ENCODE measurements at places on chromosomes 1 and 21.

- DNase-seq, result no peak
These were observed 178.3 kb downstream of the CACNA1E start for GRCh38 chr1:181661569-181661968.

GRCh38 chr1:245160741-245161400 is 6.1 kb downstream of the KIF26B start:
- no peak for DNase-seq

GRCh38 chr1:58964880-58965279 is 181.0 kb upstream of the JUN start:
- DNase-seq, result no peak

DNA sequence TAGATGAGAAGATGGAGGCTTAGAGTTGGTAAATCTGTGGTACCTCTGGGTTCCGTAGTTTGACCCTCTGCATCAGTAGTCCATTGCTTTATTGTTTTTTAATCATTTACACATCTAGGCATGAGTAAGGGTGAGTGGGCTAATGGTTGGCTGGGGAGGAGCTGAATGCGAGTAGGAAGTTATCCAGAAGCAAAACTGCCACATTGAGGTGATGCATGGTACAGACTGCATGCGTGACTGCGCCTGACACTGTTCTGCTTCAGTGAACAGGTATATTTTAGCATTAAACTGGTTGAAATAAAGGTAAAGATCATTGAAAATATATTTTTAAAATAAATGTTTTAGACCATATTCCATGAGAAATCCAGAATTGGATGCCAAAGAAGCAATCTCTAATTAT is 4.4 kb downstream of the DNAJC16 start:
- no peak for DNase-seq

DNA sequence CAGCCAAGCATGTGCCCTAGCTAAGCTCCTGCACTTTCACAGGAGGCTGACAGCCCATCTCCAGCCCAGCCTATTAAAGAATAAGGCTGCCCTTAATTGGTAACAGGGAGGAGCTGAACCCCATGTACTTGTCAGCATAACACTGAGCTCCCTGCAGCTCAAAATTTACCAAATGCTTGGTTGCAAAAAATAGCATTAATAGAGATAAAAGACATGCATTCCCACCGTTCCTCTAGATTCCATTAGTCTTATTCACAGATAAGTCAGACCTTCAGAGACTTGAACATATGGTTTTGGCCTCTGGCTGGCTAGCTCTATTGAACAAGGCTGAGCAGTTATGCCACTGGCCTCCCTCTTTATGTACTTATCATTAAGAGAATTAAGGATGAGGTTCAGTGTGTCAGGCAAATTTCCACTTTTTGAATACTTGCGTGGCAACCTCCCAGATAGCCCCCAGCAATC is 29.2 kb downstream of the OLFML3 start:
- no peak for DNase-seq

DNA sequence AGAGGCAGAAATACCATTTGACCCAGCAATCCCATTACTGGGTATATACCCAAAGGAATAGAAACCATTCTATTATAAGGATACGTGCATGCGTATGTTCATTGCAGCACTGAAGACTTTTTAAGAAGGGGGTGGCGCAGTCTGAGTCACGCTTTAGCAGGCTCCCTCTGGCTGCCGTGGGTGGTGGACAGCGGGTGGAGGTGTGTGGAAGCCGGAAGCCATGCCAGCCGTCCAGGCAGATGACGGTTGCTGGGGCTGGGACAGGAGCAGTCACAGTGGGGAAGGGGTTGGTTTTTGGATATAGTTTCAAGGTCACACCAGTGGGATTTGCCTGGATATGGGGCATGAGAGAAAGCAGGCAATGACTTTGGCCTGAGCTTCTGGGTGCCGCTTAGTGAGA is 270.5 kb downstream of the GRIK3 start:
- no peak for DNase-seq

DNA sequence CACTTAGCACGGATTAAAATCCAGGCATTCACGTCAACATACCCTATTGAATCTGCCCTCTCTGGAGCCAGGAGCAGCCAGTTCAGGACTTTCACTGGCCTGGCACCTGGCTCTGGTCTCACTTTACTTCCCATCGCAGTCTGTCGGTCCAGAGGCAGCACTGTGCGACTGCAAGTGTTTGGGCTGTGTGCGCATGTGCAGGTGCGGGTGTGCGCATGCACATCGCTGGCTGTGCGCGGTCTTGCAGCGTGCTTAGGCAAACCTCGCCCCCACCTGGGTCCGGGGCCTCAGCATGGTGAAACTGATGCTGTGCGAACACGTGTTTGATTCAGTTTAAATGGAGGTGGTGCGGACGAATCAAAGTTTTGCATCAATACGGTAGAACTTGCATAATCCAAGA is 38.0 kb downstream of the ATF3 start:
- no peak for DNase-seq

GRCh38 chr1:165633614-165634013 is 2.6 kb downstream of the MGST3 start:
- DNase-seq, result no peak

DNA sequence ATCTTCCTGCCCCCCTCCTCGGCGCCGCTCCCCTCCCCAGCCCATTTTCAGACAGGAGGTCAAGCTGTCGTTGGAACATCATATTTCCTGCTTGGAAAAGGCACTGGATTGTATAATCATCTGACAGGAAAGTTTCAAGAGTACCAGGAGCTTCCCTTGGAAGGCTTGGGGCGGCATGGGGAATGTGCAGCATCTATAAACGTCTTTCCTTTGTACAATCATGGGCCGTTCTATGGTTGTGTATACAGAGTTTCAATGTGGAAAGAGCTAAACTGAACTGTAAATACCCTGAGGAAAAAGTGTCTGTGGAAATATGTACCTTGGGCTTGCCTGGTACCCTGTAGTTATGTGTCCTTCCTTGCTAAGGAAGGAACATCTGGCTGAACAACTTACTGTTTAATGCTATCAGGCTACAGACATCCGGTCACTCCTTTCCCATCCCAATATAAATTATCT is 368.1 kb upstream of the ADGRL2 start:
- DNase-seq, result no peak

DNA sequence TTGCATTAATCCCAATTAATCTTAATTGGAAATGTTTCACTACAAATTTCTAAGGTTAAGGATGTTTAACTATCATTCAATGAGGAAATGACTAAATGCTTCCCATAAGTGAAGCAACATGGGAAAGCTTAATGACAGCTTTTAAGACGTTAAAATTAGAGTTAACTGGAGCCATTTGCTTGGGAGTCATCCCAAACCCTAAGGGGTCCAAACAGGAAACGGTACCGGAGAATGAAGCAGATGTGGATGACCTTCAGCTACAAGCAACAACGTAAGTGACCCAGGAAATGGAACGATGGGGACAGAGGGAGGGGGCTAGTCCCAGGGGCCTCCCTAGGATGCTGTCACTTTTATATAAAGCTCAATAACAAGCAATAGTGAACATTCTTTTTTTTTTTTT is 62.2 kb downstream of the CAPZB start:
- DNase-seq, result no peak

DNA sequence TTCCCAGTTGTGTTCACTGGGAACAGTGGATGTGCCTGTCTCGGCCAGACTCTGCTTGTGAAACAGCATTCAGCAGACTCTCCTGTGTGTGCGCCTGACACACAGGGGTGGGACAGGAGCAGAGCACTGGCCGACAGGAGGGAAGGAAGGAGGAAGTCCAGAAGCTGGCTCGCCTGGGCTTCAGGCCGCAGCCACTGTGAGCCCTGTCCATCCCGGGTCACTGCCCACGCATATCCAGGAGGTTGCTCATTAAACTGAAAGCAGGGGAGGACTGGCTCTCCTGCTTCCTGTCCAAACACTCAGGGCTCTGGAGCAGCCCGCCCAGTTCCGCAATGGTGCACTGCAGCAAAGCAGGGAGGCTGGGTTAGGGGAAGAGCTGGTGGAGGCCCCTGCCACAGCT is 218.7 kb upstream of the VAMP3 start:
- DNase-seq, result no peak

- no peak for DNase-seq
These were observed 19.5 kb upstream of the IGSF21 start for GRCh38 chr1:18088077-18088594.

DNA sequence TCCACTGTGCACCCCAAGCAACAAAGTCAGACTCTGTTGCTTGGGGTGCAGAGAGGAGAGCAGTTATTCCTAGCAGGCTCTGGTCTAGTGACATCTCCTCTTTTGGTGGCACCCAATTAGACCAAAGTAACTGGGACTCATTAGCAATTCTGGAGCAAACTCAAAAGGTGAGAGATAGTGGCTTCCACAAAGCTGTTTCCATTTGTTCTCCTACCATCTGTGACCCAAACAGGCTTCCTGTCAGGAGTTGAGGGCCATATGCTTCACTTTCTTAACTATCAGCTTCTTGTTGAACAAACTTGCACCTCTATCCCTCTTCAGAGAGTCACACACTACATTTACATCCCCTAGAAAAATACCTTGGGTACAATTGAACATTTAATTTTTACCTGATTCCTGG is 1.5 kb upstream of the ATXN7L2 start:
- no peak for DNase-seq

- no peak for DNase-seq
These were observed 390.7 kb upstream of the ZP4 start for GRCh38 chr1:238281418-238281817.

GRCh38 chr1:24803987-24804530 is 58.8 kb downstream of the CLIC4 start:
- DNase-seq, result no peak

DNA sequence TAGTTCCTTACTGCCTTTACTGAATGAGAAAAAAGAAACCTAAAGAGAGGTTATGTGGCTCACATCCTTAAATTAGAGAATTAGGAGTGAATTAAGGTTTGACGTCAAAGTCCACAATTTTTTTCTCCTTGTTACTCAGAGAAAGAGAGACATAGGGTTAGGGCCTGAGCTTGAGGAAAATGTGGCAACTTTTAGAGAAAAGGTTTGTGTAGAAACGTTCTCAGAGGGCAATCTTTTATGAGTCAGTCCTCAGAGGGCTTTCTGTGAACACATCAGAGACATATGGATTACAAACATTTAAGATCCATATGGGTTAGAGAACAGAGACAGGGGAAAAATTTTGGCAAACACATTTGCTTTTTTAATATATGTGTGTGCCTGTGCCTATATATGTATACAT is 242.8 kb downstream of the TGFB2 start:
- no peak for DNase-seq

DNA sequence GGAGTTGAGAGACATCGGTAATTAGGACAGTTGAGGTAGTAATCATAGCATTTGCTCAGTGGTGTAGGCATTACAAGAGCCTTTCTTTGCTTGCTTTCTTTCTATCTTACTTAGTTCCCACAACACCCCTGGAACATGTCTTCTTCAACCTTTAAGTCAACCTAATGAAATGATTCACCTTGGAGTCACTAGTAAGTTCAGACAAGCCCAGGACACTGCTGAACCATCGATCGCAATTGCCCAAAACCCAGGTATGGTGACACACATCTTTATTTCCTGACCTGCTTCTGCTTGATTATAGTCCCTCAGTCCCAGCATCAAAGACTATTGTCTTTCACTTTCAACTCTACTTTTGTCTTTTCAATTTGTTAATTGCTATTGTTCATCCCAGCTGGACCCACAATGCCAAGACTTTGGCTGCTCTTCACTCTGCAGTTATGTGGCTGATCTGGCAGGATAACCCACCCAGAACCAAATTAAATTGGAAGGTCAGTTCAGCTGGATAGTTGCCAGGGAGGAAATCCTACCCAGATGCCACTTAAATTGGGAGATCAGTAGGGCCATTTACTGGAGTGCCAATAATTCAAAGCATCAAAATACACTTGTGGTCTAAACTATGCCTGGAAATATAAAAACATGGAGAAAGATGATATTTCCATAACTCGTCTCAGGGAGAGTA is 272.9 kb downstream of the RWDD3 start:
- no peak for DNase-seq

DNA sequence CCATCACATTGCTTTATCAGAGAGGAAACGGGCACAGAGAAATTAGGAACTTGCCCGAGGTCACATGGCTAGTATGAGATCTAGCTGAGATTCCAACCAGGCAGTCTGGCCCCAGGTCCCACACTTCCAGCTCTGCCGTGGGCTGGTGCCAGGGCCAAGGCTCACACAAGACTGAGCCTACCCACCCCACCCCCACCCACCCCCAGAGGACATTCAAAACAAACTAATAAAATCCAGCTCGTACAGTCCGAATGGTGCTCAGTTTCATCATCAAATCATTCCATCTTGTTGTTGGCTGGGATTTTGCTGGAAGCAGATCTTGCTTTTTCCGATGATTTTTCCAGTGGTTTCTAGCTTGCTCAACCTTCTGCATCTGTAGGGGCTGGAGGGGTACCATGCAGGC is 27.9 kb downstream of the MATN1 start:
- DNase-seq, result no peak

DNA sequence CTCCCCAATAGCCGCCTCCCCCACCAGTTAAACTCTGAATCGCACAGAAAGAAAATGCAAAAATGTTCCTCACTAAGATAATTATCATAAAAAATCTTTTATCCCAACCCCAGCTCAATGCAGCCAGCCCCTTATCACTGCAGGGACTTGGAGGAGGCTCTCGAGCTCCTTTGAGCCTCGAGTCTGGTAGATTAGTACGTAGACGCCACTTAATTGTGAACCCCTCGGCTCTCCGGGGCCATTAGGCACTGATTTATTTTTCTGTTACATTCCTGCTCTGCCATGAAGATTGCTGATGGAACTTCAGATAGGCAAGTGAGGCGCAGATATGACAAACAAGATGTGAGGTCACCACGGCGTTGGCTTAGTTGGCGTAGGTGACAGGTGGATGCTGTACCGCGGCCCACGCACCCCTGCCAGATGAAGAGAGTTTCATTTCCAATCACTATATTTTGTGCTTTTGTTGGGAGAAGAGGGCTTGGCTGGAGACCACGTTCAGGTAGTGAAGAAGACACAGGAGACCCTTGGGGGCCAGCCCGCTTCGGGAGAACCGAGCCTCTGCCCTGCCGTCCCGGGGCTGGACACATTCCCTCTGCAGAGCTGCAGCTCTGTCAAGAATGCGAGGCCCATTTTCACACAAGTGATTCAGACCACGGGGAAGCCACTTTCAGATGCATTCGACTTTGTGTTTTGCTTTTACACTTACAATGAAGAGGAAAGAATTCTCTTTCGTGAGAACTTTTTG is 55.9 kb upstream of the ARHGEF16 start:
- no peak for DNase-seq

DNA sequence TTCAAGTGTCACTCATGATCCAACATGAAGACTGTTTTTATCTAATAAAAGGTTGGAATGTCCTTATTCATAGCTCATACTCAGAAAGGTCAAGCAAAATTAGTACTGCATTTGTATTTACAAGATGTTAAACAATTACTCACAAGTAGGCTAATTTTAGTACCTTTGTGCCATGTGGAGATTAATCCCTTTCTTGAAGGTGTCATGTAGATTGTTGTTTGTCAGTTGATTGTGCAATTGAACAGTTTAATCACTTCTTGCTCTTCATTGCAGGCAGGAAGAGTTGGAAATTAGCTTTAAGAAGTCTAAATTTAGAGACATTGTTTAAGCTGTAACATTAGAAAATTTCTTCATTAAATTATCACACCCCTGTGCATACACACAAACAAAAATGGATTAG is 847.1 kb downstream of the KCNT2 start:
- no peak for DNase-seq

Data from DMS79 (cell line).